ENCODE measurements at places on chromosomes 13 and 19.

GRCh38 chr13:61831026-61831425 is 415.4 kb upstream of the PCDH20 start:
- no peak for DNase-seq

DNA sequence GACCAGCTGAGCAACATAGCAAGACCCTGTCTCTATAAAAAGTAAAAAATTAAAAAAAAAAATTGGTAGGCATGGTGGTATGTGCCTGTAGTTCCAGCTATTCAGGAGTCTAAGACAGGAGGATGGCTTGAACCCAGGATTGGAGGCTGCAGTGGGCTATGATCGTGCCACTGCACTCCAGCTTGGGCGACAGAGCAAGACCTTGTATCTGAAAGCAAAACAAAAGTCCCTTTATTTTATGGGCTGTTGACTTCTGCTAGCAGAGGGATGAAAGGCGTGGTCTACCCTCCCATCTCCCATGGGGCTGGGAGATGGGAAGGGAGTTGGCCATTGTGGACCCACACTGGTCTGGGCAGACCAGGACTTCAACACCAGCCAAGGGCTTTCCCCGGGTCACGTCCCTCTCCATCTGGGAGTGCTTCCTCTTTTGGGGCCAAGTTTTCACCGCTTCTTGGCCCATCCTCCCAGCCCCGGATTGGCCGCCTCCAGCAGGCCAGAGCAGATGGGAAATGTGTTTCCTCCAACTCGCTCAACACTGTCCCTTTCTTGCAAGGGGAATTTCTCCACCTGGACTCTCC is 2.2 kb upstream of the TNFSF9 start:
- no peak for DNase-seq

DNA sequence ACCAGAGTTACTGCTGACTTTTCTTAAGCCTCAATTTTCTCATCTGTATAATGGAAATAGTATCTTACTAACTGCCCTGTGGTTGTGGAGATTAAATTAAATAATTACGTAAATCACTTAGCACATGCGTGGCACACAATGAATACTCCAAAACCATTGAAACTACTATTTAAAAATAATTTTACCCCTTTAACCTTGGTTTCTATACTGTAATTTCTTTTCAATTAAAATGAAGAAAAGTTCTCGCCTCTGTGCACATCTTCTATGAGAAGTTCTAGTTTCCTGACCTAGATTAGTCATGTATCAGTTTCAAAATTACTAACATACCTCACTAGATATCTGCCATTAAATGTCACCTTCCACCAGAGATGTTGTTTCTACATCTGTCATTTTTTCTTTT is 5.7 kb downstream of the SLITRK1 start:
- no peak for DNase-seq

DNA sequence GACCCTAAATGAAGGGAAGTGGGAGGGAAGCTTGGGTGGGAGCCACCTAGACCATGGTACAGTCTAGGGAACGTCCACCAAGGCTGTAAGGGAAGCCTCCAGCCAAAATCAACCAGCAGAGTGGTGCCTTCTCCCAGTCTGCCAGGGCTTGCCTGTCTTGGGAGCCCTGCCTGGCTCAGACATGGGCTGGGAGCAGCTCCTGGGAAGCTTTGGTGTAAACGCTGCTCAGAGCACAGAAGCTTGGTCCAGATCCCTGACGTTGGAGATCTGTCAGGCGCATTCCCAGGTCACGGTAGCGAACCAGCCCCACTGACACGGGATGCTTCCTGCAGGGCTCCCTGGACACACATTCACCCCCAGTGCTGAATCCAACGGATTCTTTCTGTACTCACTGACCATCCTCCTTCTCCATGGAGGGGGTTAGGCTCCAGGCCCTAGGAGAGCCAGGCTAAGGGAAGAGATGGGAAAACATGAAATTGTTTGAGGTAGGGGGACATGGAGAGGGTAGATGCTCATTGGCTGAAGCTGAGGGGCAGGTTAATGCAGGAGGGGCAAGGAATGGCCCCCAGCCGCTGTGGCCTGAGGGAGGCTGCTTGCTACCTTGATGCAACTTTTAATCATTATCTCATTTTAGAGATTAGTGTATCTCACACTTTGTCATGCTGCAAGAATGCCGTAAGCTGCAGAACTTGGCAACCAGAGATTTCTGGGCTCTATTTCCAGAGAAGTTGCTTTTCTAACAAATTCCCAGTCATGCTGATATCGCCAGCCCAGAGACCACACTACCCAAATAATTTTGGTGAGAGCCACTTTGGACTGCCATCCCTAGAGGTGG is 195.8 kb downstream of the UQCRFS1 start:
- DNase-seq: no peak

DNA sequence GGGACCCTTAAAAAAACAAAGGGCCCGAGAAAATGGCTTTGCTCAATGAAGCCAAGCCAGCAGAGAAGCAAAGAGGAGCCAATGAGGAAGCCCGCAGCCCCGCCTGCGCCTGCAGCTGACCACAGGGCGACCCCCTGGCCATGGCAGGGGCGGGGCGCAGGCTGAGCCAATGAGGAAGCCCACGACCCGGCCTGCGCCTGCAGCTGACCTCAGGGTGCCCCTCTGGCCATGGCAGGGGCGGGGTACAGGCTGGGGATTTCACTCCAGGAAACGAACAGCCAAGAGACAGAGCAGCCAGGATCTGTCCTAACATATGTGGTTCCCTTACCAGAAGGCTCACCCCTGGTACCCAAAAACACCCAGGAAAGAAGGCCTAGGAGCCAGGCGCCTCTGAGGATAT is 101.4 kb downstream of the STK24 start:
- DNase-seq: no peak

GRCh38 chr13:35714588-35715377 is 238.3 kb upstream of the MAB21L1 start:
- no peak for DNase-seq

DNA sequence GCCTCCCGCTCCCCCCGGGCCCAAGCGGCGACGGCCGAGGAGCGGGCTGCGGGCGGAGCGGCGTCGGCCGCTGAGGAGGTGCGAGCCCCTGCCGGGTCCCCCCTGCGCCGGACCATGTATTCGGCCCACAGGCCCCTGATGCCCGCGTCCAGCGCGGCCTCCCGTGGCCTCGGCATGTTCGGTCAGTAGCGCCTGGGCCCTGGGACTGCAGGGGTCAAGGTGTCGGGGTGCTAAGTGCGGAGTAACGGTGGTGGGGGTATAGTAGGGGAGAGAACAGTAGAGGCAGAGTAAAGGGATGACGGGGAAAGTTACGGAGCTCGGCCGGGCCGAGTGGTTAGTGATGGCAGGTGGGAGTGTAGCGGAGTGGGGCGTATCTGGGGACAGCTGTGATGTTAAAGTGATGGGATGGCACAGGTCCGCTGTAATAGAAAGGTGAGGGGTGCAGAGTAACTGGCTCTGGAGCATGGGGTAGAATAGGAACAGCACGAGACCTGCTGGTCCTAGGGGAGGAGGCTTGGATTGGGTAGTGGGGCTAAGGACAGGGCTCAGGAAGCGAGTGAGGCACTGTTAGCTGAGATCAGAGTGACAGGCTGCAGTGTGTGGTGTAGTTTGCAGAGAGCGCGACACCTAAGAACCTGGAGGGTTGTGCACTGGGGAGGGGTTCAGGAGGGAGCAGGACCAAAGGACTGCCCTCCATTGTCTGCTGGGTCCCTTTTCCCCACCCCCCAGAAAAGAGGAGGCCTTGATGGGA is 15.7 kb downstream of the CIC start:
- no peak for DNase-seq

- DNase-seq: no peak
These were observed 20.7 kb downstream of the IGFL1 start for GRCh38 chr19:46250076-46250735.
